ENCODE measurements at places on chromosomes 3 and 15.

GRCh38 chr3:123706871-123707270, 122.0 kb upstream of the HACD2 start:
- DNase-seq, result no peak

GRCh38 chr3:185087419-185087818, 65.4 kb downstream of the C3orf70 start:
- DNase-seq, result no peak

DNA sequence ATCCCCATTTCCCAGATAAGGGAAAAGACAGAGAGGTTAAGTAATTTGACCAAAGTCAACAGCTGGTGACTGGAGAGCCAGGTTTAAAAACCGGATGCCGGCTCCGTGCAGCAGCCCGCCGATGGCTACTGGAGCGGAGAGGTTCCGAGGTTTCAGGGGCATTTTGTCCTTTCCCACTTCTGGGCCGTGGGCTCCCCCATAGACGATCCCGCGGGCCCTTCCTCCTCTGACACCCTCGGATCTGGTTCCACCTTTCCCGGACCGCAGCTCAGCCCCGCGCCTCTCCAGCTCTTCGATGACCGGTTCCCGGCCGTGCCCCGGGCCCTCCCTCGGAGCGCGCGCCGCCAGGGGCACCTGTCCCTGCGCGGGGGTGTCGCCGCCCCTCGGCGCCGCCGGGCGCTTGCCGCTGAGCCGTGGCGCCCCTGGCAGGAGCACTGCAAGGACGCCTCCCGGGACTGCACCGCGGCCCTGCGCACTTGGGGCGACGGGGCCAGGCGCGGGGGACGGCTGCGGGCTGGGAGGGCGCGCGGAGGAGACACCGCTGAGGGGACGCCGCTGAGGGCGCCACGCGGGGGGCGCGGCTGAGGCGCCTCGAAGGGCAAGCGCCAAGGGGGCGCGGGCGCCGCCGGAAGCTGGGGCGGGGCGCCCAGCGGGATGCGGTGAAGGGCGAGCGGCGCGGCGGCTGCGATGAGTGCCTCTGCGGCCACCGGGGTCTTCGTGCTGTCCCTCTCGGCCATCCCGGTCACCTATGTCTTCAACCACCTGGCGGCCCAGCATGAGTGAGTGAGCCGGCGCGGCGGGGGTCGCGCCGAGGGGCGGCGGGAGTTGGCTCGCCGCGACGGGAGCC, at the start of gene TM6SF1:
TSS of gene TM6SF1 (plus strand) at position 652 of the 847 bp plus-strand sequence. CDS start at position 688, 36 bp downstream.
- no peak for DNase-seq

GRCh38 chr15:66369773-66370651, 13.5 kb upstream of the TIPIN start:
- DNase-seq, result no peak

DNA sequence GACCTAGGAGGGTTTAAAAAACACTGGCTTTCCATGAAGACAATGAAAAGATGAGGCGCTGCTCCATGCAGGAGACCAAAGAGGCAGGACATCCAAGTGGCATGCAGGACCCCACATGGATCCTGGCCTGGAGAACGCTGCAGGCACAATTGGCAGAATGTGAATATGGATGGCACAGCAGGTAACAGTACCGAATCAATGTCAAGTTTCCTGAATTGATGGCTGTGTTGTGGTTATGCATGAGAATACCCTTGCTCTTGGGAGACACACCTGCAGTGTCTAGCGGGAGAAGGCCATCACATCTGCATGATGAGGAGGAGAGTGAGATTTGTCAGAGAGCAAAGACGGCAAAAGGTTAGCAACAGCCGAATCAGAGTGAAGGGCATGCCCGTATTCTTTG, 74.3 kb upstream of the SEC13 start:
- DNase-seq, result no peak

DNA sequence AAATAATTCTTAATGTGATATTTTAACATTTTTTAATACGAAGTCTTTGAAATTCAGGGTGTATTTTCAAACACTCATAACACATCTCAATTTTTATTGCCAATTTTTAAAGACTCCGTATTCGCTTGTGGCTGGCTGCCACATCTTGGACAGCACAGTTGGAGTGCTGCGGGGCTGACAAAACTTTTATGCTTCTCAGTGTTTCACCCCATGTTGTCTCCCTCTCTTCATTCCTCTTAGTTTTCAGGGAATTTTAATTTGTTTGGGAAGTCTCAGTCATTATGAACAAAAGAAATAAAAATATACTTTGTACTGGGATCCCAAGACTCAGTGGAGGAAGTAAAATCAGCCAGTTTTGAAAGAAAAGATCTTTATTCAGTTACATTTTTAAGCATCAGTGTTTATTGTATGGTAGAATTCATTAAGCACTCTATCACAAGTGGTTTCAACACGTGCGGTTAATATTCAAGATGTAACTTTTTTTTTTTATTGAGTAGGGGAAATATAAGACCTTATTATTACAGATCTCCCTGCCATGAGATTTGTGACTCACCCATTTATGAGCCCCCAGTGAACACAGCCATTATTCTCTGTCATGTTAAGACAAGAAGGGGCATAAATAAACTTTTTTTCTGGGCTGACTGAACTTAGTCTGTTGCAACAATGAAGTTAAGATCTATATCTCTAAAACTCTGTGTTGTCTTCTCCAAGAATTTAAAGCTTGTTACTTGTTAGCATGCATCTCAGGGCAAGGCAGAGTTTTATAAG, 26.8 kb downstream of the KAT2B start:
- DNase-seq, result no peak

- DNase-seq, result no peak
Measured at GRCh38 chr15:26438718-26439117, 334.1 kb downstream of the GABRB3 start.
